ENCODE measurements at places on chromosomes 3 and 15.

DNA sequence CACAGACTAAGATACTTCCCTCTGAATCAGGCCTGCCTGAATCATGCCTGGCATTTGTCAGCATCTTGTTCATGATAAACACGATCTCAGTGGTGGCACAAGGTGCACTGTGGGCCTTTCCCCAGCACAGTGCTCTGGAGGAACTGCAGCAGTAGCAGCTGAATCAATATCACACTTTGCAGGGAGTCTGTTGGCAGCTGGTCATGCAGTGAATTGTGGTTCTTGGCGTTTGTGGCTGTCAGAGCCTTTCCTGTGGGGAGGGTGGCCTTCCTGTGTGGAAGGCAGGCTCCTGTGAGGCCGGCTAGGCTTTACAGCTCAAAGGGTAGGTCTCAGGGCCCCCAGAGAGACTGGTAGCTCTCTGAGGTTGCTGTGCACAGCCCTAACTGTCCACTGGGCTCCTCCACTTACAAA, 54.4 kb upstream of the TLE3 start:
- DNase-seq = no peak

GRCh38 chr3:8737823-8738222, 4.2 kb downstream of the CAV3 start:
- DNase-seq = no peak

- no peak for DNase-seq
Measured at GRCh38 chr15:80507131-80507530, 102.9 kb downstream of the ARNT2 start.

DNA sequence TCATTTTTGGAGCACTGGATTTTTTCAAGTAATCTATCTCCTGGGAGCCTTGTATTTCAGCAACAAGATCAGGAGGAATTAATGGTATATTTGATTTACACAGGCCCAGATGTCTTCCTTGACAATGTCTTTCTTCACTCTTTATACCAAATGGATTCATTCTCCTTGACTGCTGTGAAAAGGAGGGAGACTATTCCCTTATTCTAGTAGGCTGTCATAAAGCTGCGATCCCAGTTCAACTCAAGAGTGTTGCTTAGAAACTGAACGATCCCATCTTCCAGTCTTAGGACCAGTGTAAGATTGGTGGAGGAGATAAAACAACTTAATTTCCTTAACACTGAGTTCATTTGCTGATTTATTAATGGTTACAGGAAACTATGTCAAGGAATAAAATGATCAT, 119.4 kb upstream of the ROBO1 start:
- no peak for DNase-seq

- DNase-seq = no peak
Measured at GRCh38 chr3:56190771-56191305, 277.4 kb downstream of the ERC2 start.

DNA sequence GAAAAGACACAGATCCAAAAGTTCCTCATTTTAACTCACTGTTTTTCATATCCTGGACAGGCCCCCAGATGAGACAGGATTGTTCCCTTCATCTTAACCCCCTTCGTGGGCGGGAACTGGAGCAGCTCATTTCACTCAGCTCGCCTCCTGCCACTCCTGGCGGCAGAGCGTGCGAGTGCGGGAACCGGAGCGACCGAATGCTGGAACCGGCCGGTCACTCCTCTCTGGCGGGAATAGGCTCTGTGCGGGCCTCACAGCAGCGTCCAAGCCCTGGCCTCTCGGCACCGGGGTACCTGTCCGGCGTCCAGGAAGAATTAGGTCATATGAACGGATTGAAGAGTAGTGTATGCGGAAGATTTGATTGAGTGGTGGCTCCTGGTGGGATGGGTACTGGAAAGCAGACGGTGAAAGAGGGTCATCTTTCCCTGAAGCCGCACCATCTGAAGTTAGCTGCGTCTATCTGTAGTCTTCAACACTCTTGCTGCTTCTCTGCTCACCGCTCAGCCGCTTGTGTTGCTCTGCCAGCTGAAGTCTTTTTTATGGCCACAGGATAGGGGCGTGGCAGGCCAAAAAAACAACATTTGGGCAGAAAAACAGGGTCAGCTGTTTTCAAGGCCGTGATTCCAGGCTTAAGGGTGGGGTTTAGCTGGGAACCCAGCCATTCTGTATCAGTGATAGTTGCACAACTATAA, 42.3 kb upstream of the FXR1 start:
- no peak for DNase-seq

DNA sequence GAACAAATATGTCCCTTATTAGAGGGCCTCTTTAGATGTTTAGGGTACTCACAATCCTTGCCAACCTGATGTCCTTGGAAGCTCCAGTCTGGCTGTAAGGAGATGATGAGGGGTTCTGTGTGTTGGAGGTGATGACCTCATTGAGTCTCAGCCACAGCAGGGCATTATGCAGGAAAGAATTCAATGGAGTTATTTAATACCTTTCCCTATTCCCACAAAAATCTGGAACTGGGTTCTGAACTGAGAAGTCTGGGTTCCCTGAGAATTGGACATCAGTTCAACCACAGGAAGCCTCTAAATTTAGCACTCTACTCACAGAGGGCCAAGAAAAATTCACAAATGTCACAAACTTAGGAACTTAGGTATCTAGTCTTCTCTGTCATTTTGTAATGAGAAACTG, 36.9 kb downstream of the SLC35A5 start:
- no peak for DNase-seq

DNA sequence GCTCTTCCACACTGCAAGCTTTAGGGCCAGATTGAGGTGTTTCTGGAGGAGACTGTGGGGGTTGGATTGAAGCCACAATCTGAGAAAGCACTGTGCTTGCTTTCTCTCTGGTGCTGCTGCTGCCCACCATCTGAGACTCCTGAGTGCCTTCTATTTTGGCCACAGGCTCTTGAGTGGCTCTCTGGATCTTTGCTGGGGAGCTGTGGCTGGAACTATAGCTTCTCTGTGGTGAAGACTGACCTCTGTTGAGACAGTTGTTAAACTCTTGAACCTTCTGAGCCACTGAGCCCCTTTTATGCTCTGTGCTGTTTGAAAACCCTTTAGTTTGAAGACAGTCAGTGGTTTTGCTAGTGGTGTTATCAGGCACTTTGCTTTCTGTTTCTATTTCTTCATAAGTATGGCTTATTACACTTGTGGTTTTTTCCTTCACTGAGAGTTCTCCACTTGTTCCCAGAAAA, 108.7 kb upstream of the TSPAN3 start:
- no peak for DNase-seq

GRCh38 chr15:76034111-76034510, 21.9 kb upstream of the NRG4 start:
- DNase-seq = no peak
